Heart right ventricle (tissue), 16 donors: ENCODE measurements at places on chromosomes 1 and 21. TPM values are rescaled to one million over a fixed set of nuclear protein-coding genes. Genes with fewer than 3 reads are reported as not detected.

DNA sequence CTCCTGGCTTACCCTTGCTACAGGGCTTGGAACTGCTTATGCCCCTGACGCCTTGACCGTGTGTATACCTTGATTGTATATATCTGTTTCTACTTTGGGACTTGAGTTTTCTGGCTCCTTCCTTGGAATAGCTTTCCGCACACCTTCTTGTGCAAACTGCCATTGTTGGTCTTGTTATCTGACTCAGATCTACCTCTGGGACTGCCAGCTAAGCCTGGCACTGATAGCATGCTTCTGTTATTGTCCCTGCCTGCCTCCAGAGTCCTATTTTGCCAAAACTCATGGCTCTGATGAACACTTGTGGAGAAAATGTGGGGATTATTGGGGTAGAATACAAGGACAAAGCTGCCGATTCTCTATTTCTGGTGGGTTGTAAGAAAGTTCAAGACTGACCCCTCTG, 15.4 kb downstream of the FMOD start:
- DNase-seq = no peak

DNA sequence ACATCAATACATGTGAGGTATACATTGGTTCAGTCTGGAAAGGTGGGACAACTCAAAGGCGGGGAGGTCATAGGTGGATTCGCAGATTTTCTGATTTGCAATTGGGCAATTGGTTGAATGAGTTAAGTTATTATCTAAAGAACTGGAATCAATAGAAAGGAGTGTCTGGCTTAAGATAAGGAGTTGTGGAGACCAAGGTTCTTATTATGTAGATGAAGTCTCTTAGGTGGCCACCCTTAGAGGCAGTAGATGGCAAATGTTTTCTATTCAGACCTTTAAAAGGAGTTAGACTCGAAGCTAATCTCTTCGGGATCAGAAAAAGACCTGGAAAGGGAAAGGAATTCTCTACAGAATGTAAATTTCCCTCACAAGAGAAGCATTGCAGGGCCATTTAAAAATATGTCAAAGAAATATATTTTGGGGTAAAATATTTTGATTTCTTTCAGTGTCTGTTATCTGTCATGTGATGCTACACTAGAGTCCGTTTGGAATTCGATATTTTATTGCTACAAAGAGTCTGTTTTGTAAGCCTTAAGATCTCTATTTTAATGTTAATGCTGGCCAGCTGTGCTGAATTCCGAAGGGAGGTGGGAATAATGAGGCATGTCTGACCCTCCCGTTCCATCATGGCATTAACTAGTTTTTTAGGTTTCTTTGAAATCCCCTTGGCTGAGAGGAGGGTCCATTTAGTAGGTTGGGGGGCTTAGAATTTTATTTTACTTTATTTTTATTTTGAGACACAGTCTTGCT, 265.1 kb downstream of the PTPRU start:
- DNase-seq = no peak

GRCh38 chr1:66253330-66253921, 280.5 kb upstream of the SGIP1 start:
- peak; percentile 45 for DNase-seq

DNA sequence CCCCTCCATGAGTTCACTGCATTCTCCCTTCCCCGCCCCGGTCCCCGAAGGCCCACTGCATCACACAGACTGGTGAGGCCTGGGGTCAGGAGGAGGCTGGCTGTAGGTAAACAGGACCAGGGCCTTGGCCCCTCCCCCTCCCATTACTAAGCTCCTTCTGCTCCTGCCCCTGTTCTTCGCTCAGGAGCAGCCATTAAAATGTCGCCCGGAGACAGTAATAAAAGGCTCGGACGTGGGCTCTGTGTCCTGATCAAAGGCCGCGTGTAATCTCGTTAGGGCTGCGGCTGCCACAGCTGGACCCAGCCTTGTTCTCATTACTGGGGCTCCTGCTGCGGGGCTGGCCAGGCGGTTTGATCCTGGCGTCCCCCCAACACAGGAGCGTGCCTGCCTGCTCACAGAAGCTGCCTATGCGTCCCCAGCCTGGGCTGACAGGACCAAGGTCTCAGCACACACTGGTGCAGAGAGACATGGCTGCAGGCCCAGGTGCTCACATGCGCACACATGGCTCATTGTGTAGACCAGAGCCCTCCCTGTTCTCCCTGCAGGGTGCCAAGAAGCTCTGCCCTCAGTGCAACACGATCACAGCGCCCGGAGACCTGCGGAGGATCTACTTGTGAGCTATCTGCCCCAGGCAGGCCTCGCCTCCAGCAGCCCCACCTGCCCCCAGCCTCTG, 24.0 kb downstream of the TMEM53 start:
- DNase-seq = peak; percentile 59

DNA sequence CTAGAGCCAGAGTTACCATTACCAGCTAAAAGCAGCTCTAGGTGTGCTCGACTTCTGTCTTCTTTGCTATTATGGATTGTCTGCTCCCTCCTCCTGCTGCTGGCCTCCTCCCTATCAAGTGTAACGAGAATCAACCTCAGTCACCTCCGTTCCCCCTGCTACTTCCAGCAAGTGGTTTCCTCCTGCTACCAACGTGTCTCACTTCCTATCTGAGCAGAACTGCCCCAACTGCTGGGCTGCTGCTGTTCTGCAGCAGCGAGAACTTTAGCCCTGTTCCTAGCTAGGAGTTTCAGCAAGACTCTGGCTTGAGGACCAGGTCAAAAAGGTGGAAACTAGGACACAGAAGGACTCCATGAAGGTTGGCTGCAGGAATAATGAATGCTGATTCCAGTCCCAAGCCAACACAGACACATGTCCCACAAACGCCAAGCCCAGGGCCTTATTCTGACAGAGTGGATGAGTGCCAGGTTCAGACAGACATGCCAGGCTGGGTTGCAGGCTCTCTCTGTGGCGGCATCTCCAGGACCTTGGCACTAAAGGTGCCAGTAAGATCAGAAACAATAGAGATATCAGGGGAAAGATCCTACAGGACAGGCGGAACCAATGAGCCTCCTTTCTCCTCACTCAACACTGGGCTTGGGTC, 46.9 kb downstream of the CD34 start:
- DNase-seq = no peak

DNA sequence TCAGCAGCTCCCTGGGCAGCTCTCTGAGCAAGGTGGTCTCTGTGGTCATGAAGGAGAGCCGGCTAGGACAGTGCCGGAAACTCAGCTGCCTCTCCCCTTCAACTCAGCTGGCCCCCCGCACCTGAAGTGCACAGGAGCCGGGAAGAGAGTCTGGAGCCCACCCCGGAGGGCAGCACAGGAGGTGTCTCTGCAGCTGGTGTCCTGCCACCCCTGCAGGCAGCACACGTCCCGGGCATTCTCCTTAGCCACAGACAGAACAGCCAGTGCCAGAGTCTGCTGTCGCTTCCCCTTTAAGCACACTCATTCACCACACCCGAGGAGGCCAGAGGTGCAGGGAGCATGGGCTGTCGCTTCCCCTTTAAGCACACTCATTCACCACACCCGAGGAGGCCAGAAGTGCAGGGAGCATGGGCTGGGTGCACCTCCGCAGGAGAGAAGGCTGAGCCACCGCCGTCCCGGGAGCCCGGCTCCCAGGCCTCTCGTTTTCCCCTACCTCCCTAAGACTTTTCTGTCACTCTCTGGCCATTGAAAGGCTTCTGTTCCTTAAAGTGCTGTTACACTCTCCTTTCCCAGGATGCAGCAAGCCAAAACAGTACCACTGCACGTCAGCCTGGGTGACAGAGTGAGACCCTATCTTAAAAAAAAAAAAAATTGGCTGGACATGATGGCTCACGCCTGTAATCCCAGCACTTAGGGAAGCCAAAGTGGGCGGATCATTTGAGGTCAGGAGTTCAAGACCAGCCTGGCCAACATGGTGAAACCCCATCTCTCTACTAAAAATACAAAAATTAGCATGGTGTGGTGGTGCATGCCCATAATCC, 16.9 kb upstream of the SAMD11 start:
- peak; percentile 11 for DNase-seq

DNA sequence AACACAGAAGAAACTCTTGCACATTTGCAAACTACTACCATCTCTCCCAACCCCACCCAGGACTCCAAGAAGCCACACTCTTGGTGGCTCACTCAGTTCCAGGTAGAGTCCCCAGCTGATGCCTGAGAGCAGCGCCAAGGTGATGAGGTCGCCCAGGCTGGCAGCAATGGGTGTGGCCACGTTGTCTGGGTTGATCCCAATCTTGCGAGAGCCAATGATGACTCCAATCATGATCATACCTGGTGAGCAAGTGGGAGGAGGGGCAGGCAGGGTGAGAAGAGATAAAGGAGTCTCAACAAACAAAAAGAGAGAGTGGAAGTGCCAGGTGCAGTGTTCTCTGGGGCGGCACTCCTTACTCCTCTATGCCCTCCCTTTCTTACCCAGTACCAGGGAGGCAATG, 14.4 kb downstream of the SLC41A1 start:
- no peak for DNase-seq

DNA sequence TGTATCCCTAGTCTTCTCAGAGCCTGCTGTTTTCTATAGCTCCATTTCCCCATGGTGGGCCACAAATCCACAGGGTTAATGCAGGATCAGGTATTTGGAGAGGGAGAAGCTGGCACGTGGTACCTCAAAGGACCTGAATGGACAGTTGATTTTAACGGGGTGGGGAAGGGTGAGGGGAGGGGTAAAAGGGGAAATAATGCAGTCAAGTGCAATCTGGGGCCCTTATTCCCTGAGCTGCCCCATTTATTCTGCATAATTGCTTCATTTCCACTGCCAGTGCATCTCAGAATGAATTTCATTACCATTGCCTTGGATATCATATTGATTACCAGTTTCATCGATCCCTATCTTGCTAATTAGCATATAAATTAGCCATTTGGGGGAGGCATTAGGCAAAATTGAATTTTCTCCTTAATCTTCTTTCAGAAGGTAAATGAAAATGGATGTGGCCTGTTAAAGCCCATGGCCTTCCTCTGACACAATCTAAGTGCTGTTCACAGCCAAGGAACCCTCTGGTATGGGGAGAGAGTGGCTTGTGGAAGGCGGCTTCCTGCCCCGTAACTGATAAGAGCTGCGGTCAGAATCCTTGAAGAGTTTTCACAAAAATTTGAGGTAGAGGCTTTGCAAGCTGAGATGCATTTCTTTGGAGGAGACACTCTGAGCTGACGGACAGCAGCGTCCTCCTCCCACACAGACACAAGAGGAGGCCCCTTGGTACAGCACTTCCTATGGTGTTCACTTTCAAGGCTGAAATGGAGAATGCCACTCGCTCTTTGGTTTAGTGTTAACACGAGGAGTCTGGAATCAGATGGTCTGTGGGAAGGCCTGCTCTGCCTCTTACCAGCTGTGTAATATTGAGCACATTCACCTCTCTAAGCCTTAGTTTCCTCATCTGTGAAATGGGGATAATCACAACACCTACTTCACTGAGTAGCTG, 34.4 kb downstream of the PHC2 start:
- no peak for DNase-seq

- DNase-seq = no peak
Observed at GRCh38 chr1:163161841-163162240, 40.9 kb downstream of the RGS5 start.

Gene SPSB1
- 7.5 TPM for polyA plus RNA-seq

Gene MYBPH
- not detected for polyA plus RNA-seq

Gene CASP9
- 14.3 TPM for polyA plus RNA-seq

Gene KCNK1
- polyA plus RNA-seq = 2.5 TPM

Gene RABGGTB
- 58.7 TPM for polyA plus RNA-seq
